GM23248 (cell line): ENCODE measurements at places on chromosomes 1 and 21. TPM values are rescaled to one million over a fixed set of nuclear protein-coding genes. Genes with fewer than 3 reads are reported as not detected.

MEX3A gene
- total RNA-seq, result 0.13 and 0.22 TPM in 2 replicates

CD55 gene
- total RNA-seq, result 39.2 and 54.7 TPM in 2 replicates

ZP4 gene
- not detected in 2 replicates for total RNA-seq

LRRC53 gene
- not detected in 2 replicates for total RNA-seq

CTH gene
- total RNA-seq, result 14.9 and 20.6 TPM in 2 replicates

- no peak for DNase-seq
- no peak overlapping the region for H3K4me3 ChIP-seq
- H3K27me3 ChIP-seq, result no peaks in the 10 kb centered on the region
- H3K4me1 ChIP-seq, result no peaks in the 10 kb centered on the region
Measured at GRCh38 chr1:194184425-194184824, 998.0 kb upstream of the B3GALT2 start.

- DNase-seq, result no peak
- no peaks in the 10 kb centered on the region for H3K36me3 ChIP-seq
- H3K4me1 ChIP-seq, result peaks cover 18% of the 10 kb centered on the region
Measured at GRCh38 chr1:212219679-212220463, 65.3 kb upstream of the PPP2R5A start.

DNA sequence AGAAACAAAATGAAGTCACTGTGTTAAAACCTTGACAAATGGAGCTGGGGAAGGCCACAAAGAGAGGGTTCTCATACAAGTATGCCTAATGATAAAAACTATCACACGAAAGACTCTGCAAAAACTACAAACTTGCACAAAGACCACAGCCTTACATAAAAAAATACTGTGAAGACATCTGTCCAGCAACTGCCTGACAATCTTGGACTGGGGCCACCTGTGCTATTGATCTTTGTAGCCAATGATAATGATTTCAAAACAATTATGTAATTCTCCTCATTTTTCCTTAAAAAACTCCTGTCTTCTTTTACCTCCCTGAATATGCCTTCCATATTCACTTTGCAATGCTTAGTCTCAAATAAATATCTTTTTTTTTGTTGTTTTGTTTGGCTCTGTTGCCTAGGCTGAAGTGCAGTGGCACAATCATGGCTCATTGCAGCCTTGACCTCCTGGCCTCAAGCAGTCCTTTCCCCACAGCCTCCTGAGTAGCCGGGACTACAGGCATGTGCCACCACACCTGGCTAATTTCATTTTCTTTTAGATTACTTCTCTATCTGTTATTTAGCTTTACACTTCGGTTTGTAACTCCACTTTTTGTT is 79.4 kb upstream of the RHOU start:
- no peak for DNase-seq
- no peaks in the 10 kb centered on the region for H3K4me1 ChIP-seq
- H3K27ac ChIP-seq, result no peak overlapping the region
- no peaks in the 10 kb centered on the region for H3K36me3 ChIP-seq
- H3K27me3 ChIP-seq, result no peaks in the 10 kb centered on the region

- peaks cover 24% of the 10 kb centered on the region for H3K4me1 ChIP-seq
- H3K36me3 ChIP-seq, result no peaks in the 10 kb centered on the region
- H3K27me3 ChIP-seq, result no peaks in the 10 kb centered on the region
Measured at GRCh38 chr1:246428542-246429308, 78.4 kb downstream of the SMYD3 start.

- no peak for DNase-seq
- H3K36me3 ChIP-seq, result peaks cover 21% of the 10 kb centered on the region; the same call in 1 of the 2 replicates
- no peak overlapping the region for H3K27ac ChIP-seq
- no peak overlapping the region for H3K4me3 ChIP-seq
- no peaks in the 10 kb centered on the region for H3K27me3 ChIP-seq
Measured at GRCh38 chr1:116096013-116096618, 15.1 kb upstream of the MAB21L3 start.

DNA sequence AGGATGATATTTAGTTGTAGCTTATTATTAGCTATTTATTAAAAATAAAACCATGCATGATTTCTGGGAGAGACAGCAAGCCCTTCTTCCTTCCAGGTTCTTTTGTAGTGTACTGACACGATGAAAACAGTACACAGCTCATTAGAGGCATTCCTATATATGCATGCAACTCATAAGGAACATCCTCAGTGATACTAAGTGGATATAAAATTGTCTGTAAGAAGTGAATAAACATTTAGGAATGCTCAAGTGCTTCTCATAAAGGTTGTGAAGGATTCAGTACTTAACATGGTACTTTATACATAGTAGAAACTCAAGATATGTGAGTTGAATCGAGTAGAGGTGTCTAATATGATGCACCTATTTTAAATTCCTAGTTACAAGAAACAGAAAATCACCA is 287.7 kb downstream of the SDCCAG8 start:
- H3K4me3 ChIP-seq, result no peak overlapping the region
- peaks cover 14% of the 10 kb centered on the region for H3K4me1 ChIP-seq
- H3K27ac ChIP-seq, result no peak overlapping the region
- H3K36me3 ChIP-seq, result peaks cover 22% of the 10 kb centered on the region; the same call in 1 of the 2 replicates

DNA sequence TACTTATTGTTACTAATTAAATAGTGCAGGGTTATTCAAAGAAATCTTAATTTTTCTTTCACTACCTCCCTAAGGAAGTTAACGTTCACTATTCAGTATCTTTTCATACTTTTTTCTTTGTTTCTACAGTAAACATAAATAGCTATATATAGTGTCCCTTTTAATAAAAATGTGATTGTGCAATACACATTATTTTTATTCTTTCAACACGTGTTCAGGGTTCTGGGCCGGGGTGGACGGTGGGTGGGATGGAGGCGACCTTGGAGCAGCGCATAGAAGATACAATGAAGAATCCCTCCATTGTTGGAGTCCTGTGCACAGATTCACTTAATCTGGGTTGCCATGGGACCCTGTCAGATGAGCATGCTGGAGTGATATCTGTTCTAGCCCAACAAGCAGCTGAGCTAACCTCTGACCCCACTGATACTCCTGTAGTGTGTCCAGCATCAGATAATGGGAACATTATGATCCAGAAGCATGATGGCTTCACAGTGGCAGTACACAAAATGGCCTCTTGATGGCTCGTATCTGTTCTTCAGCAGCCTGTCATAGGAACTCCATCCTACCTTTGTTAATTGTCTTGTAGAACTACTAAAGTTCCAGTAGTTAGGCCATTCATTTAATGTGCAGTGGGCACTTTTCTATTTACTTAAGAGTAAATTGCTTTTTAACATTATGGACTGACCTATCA is 155.9 kb upstream of the L1TD1 start:
- H3K27ac ChIP-seq, result no peak overlapping the region
- no peak for DNase-seq
- no peaks in the 10 kb centered on the region for H3K27me3 ChIP-seq
- no peak overlapping the region for H3K4me3 ChIP-seq
- no peaks in the 10 kb centered on the region for H3K4me1 ChIP-seq

GRCh38 chr21:28865488-28866186 is 127.0 kb downstream of the LTN1 start:
- no peaks in the 10 kb centered on the region for H3K27me3 ChIP-seq
- no peak overlapping the region for H3K4me3 ChIP-seq
- H3K27ac ChIP-seq, result no peak overlapping the region
- DNase-seq, result peak; percentile 7
- H3K36me3 ChIP-seq, result no peaks in the 10 kb centered on the region

DNA sequence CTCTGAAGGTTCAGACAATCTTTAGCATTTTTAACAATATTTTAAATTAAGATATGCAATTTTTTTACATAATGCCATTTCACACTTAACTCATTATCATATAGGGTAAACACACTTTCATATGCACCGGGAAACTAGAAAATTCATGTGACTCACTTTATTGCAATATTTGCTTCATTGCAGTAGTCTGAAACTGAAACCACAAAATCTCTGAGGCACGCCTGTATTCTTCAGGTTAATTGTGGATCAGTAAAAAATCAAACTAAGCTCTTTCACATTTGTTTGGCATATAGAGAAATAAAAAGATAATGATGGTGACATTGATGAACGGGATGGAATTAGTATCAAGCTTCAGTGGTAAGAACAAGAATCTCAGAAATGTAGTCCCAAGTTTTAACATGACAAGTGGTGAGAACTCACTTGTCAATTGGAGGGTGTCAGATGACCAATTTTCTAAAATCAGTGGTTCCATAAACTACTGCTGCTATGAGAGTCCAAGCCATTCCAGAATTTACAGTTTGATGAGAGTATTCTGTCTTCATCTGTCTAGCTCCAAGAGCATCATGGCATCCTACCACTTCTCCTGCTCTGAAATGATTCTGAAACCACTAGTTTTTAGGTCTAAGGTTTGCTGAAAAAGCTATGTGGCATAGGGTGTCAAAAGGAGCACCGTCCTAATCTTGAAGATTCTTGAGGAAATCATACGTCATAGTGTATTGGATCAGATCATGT is 281.0 kb downstream of the PTPRC start:
- no peak overlapping the region for H3K27ac ChIP-seq
- H3K4me1 ChIP-seq, result peaks cover 18% of the 10 kb centered on the region
- no peak for DNase-seq

DNA sequence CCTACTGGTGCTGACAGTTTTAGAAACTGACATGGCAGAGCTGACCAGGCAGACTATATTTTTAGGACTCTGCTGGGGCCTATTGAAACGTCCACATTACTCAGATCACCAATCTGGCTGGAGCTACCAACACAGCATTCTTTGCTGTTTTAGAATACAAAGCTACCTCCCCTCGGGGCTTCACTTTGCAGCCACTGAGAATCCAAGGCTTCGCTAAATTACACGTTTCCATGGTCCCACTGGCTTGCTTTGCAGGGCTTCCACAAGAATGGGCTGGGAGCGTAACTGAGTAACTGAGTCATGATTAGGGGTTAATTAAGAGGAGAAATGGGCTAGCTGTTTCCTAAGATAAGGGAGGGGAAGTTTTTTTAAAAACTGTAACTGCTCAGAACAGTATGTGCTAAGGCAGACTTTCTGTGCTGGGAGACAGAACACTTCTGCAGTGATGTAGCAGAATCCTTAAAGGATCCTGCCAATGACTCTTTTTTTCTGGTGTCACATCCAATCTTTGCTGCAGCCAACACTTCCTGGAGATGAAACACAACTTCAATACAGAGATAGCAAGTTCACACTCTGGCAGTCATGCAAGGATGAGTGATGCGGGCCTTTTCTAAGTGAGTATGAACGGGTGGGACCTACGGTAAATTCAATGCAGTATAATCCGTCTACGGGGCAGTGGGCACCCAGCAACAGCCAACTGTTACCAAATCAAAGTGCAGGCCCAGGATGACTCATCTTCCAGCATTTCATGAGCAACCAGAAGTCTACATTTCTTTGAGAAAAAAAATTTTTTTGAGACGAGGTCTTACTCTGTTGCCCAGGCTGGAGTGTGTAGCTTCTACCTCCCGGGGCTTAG is 21.5 kb downstream of the NDUFS5 start:
- peaks cover 20% of the 10 kb centered on the region for H3K4me1 ChIP-seq
- peak; percentile 96 for DNase-seq
- peak overlapping the region; percentile 44 for H3K4me3 ChIP-seq
- no peaks in the 10 kb centered on the region for H3K27me3 ChIP-seq

GRCh38 chr1:218809625-218810024 is 364.1 kb upstream of the LYPLAL1 start:
- H3K4me3 ChIP-seq, result no peak overlapping the region
- H3K4me1 ChIP-seq, result peaks cover 2% of the 10 kb centered on the region
- no peak overlapping the region for H3K27ac ChIP-seq
- H3K27me3 ChIP-seq, result no peaks in the 10 kb centered on the region
- no peaks in the 10 kb centered on the region for H3K36me3 ChIP-seq
- no peak for DNase-seq

- DNase-seq, result no peak
- no peaks in the 10 kb centered on the region for H3K4me1 ChIP-seq
- H3K27me3 ChIP-seq, result no peaks in the 10 kb centered on the region
Measured at GRCh38 chr21:39489380-39489924, 37.7 kb downstream of the SH3BGR start.

DNA sequence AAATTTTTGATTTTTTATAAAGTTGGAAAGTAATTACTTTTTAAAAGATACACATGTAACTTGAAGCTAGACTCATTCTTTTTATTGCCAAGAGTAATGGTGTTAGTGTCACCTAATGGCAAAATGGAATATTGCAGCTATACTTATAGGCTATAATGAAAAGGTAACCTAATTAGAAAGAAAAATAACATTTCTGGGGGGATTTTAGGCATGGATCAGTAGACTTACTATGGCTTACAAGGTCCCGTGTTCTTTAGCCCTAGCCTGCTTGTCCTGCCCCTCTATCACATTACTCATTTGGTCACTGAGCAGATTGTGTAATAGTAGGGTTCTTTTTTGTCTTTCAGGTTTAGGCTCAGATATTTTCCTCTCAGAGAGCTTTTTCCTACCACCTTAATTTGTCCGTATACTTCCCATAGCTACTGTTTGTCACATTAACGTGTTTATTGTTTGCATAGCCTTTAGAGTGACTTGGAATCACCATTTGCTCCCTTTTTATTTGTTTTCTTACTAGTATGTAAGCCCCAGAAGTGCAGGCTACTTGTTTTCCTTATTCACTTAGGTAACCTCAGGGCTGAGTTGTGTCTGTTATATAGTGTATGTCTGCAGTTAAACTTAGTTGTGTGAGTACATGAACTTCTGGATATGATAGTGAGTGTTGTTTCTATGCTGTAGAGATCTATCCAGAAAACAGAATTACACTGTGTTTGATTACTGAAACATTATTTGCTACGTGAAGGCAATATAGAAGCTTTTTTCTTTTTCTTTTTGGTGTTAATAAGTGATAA is 58.7 kb downstream of the RABGAP1L start:
- no peak overlapping the region for H3K4me3 ChIP-seq
- H3K4me1 ChIP-seq, result peaks cover 7% of the 10 kb centered on the region; the same call in 1 of the 2 replicates
- DNase-seq, result peak; percentile 59
- no peak overlapping the region for H3K27ac ChIP-seq
- no peaks in the 10 kb centered on the region for H3K27me3 ChIP-seq
- no peaks in the 10 kb centered on the region; the same call in 1 of the 2 replicates for H3K36me3 ChIP-seq

DNA sequence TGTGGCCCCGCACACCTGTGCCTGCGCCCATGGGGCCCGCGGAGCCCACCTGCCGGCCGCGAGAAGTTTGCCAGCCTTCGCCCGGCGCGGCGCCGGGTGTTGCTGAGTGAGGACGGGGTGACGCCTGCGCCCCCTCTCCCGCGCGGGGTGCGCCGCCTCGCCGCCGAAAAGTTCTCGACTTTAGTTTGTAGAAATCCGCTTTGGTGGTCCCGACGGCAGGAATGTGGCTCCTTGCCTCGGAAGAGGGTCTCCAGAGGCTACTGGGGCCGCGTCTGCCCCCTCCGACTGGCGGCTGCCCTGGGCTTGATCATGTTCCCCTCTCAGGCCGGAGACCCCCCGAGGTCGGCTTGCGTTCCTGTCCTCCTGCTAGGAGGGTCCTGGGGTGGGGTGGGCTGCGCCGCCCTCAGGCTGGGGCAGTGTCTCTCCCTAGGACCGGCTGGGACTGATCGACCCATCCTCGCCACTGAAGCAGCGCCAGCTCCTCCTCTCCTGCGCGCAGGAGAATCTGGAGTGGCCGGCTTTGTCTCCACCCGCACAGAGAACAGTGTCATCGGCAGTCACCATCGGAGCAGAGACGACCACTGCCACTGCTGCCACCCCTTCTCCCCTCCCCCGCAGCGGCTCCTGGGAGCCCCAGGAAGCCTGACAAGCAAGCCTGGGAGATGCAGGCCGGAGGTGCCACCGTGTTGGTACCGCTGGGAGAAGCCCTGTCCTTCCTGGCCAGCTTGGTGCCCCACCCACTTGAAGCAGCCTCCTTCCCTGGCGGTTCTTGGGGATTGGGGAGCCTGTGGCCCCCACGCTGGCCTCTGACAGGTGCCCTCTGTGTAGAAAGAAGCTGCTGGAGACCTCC is 553 bp upstream of the SLC30A2 start:
- no peak overlapping the region for H3K27ac ChIP-seq
- no peaks in the 10 kb centered on the region for H3K36me3 ChIP-seq
- H3K27me3 ChIP-seq, result peaks cover 67% of the 10 kb centered on the region
- no peaks in the 10 kb centered on the region for H3K4me1 ChIP-seq
- H3K4me3 ChIP-seq, result no peak overlapping the region
